ENCODE measurements at places on chromosomes 2 and 18.

GRCh38 chr2:28754321-28754720, 2.7 kb downstream of the PPP1CB start:
- DNase-seq, result no peak

- DNase-seq, result no peak
Observed at GRCh38 chr2:195929531-195929930, 139.1 kb downstream of the DNAH7 start.

DNA sequence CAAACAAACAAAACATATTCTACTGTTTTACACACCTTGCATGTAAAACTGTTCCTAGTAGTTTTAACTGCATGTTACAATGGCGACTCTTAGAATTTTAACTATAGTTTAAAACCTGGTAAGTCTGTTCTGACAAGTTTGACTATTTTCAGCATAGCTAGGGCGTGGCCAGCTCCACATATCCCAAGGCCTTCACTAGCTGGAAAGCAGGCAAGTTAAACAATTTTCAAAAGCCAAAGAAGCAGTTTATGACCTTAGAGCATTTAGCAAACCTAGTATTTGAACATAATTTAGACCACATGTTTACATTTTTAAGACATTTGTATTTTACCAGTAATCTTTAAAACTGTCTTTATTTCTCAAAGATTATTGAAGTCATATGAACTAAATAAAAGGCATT, 402.8 kb upstream of the SYT4 start:
- no peak for DNase-seq

GRCh38 chr18:28007841-28008240, 169.1 kb downstream of the CDH2 start:
- no peak for DNase-seq

DNA sequence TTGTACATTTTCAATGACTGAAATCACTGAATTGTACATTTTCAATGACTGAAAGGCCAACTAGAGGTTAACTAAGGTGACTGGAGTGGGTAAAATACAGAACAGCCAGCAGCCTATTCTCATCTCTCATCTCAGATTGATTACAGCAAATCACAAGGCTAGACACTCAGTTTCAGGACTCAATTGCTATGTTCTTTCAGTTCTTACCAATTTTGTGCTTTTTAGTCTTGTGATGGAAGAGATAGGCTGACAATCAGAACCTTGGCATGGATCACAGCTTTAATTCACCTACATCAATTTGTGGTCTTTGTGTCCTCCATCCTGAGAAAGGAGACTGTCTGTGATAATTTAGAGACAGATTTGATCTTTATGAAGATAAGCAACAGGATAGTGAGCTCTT, 124.7 kb downstream of the GULP1 start:
- no peak for DNase-seq

All from T-helper 22 cell (primary cell).